ENCODE measurements at places on chromosomes 12 and 14.

GRCh38 chr14:92635031-92635430 is 113.4 kb downstream of the LGMN start:
- DNase-seq: no peak

GRCh38 chr14:65167072-65167645 is 64.8 kb upstream of the MAX start:
- no peak for DNase-seq

GRCh38 chr12:84056-84455 is 17.5 kb downstream of the IQSEC3 start:
- DNase-seq: no peak

- no peak for DNase-seq
Measured at GRCh38 chr14:31990183-31990857, 86.8 kb upstream of the ARHGAP5 start.

DNA sequence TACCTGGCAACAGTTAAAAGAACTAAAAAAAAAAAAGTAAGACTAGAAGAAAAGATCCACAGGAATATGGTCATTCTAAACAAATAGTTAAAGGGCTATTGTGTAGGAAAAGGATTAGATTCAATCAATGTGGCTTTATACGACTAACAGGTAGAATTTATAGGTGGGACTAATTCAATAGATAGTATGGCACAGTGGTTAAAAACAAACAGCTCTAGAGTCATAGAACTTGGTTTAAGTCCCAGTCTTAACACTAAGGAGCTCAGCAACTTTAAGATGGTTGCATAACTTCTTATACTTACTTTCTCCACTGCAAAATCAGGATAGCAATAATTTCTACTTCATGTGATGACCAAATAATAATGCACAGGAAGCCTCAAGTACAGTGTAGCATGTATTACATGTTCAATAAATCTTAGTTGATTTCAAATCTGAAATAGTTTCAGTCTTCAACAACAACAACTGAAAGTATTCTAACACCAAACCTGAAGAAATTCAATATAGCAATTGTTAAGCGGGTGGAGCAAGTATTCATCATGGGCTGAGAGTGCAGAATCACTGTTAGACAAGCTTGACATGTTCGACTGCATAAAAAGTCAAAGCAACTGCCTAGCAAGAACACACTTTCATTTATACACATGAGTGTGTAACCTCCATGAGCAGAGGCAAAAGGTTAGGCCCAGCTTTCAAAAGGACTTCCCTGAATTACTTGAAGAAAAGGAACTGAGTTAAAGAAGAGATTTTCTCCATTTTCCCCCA is 50.4 kb downstream of the ITPR2 start:
- DNase-seq: no peak

DNA sequence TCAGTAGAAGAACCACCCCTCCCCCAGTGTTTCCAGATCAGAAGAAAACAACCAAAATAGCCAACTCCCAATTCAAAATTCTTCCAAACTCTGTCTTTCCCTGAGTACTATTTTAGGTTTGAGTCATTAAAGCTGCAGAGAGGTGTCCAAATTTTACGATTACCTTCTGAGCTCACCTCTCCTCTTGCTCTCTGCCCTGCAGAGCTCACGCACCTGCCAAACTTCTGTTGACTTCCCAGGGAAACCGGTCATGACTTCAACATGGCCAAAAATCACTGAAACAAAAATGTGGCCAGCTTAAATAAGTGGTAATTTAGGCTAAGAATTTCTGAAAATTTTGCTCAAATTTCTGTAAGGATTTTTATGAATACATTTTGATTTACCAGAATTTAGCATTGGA is 70.9 kb upstream of the OTX2 start:
- DNase-seq: no peak
